Left ventricle myocardium inferior (tissue), 1 donor: ENCODE measurements at places on chromosomes 12 and 14.

- DNase-seq = no peak
Observed at GRCh38 chr12:101414533-101415119, 7.1 kb upstream of the ARL1 start.

- DNase-seq = no peak
Observed at GRCh38 chr14:70646705-70647104, 5.0 kb downstream of the TTC9 start.

- no peak for DNase-seq
Observed at GRCh38 chr12:12171991-12172511, 94.8 kb downstream of the LRP6 start.

DNA sequence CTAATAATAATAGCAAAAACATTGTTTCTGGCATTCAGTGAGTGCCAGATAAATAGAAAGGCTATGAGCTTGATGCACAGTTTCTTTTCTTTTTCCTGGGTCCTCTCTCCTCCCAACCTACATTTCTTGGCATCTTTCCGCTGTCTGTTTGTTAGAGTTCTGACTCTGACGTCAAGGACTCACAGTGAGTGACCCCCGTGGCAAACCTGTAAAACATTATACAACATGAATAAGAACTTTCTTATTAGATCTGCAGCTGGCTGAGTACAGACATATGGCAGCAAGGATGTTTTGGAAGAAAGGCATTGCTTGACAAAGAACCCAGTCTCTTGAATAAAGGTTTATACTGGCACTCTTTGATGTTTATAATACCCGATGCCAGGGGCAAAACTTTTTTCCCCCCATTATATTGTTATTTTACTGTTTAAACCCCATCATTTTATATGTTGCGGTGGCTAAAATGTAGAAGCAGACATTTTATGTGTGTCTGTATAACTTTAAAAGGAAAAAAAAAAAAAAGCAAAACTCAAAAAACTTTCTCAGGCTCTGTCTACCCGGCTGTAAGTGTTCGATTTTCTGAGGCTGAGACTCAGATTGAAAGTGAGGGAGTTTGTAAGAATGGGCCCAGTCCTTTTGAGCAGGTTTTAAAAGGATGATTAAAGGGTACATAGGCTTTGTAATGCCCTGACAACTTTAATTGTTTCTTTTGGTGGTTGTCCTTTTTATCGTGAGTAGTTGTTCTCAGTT is 159.3 kb downstream of the PDE3A start:
- DNase-seq = no peak

DNA sequence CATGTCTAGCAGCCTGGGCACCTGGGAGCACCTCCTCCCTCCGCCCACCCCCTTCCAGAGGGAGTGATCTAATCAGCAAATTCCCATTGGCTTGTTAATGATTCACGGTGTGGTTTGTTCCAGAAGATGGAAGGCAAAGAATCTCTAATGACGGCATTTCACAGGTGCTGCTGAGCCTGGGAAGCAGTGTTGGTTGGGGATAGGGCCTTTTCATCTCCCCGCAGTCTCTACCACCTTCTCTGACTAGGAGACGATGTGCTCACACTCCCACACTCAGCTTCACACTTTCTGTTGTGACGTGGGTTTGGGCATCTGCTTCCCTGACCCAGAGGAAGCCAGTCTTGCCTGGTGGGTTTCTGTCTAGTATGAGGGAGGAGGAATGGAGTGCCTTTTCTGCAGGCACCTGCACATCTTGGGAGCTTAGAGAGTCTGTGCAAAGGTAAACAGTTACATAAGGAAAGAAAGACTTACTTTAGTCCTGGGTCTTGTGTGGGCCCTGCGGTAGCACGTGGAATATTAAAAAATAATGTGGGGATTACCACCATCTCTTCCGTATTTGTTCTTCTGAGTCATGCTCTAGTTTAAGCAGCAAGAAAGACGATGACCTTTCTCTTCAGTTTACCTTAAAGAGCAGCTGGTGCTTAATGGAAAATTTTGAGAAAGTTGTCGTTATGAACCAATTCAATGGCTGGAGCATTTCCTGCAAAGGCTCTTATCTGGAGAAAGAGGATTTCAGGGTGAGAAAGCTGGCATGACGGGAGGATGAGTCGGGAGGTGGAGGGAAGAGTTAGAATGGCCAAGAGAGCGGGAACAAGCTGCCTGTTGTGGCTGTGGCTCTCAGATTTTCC is 70.6 kb upstream of the ARHGAP5 start:
- DNase-seq = no peak

DNA sequence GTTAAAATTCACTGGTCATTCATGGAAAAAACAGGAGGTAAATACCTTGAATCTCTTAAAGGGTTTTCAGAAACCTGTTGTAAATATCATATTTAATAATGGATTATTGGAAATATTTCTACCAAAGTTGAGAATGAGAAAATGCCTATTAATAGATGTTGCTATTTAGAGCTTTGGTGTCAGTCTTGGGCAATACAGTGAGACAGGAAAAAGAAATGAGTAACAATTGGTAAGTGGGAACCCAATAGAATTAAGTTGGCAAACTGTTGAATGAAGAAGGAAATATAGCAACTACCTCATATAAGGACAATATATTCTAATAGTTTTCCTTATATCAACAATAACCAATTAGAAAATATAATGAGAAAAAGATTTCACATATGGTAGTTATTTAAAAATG is 78.0 kb downstream of the ATF7IP start:
- no peak for DNase-seq

DNA sequence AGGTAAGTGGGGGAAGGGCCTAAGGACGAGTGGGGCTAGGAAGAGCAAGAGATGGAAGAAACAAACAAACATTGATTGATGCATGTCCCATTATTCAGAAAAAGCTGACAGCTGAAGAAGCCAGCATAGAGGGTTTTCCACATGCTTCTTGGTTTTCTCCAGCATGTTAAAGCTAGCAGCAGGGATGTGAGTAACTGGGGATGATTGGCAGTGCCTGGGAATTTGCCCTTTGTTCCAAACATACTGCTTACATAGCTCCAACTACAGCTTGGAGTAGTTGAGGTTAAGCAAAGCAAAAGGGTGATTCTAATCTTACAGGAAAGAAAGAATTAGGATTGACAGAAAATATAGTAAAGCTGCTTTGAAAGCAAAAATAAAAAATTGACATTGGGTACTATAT is 68.0 kb upstream of the IFNG-AS1 start:
- DNase-seq = no peak

DNA sequence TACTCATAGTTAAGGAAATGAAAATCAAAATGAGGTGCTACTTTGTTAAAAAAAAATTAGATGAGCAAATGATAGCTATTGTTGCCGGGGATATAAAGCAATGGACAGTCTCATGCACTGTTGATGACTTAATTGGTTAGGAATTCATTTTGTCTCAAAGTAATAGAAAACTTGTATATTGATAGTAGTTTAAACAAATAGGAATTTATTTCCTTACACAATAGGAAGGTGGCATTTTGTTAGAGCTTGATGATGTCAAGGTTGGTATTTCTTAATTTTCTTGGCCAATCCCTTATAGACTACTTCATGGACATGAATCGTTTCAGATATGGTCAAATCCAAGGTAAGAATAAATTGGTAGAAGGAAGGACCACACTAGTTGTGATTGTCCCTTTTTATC is 7.8 kb downstream of the PRPF39 start:
- no peak for DNase-seq
